Inflammatory macrophage treated with lipopolysaccharide for 1 hour (primary cell): ENCODE measurements at places on chromosomes 13 and 19.

- no peak for DNase-seq
Observed at GRCh38 chr13:49424011-49424560, 19.8 kb downstream of the CAB39L start.

- DNase-seq, result no peak
Observed at GRCh38 chr19:17095141-17095919, 19.8 kb downstream of the MYO9B start.

DNA sequence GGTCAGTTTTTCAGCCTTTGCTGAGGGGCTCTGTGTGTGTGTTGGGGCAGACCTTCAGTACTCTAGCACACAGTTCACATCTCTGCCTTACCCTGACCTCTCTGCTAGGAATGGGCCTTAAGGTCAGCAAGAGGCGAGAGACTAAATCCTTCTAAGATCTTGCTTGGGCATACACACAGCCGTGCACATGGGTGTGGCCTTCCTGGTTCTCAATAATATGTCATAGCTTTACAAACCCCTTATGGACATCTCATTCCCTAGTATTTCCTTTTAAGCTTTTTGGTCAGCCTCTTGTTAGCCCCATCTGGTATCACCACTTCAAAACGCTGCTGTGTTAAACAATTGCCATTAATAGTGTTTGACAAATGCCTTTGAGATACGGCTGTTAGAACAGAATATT is 69.4 kb upstream of the SPATA13 start:
- no peak for DNase-seq

- peak; percentile 51 for DNase-seq
Observed at GRCh38 chr19:41876847-41877832, at the start of gene CD79A. Gene CD79A, plus strand, starts transcription at chr19:41877279. Its CDS starts 26 bp downstream, at chr19:41877305.

GRCh38 chr13:62625214-62625881 is 1209.7 kb upstream of the PCDH20 start:
- DNase-seq, result no peak

GRCh38 chr13:102484329-102484728 is 82.5 kb upstream of the FGF14 start:
- no peak for DNase-seq

GRCh38 chr19:15702534-15702930 is 25.3 kb upstream of the OR10H2 start:
- peak; percentile 36 for DNase-seq

GRCh38 chr19:40596608-40597328 is 4.4 kb upstream of the LTBP4 start:
- DNase-seq, result peak; percentile 28

- DNase-seq, result no peak
Observed at GRCh38 chr19:30297969-30298368, 74.2 kb upstream of the ZNF536 start.

DNA sequence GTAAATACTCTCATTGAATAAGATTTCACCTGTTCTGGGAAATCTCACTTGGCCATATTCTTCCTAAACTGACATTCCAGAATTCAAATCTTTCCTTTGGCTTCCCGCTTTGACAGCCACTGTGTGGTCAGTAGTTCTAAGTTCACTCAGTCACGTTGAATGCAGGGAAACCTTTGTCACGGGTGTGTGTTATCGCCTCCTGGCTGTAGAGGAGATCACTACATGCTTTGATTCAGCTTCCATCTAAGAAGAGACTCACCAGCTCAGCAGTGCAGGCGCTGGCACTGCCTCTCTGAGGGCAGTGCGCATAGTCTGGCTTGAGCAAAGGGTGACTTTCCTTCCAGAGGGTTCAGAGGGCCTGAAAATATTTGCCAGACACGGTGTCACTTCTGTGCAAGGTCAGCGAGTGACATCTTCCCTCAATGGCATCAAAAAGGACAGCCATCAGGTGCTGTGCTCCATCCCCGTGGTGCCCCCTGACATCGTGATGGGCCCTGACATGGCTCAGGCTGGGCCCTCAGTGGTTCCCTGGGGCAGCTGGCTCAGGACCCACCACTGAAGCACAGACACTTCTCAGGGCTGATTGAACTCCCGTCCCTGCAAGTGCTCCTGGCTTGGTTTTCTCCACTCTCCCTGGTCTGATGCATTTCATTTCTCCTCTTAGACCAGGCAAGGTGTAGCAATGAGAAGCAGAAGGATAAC is 635.4 kb upstream of the ARGLU1 start:
- no peak for DNase-seq

DNA sequence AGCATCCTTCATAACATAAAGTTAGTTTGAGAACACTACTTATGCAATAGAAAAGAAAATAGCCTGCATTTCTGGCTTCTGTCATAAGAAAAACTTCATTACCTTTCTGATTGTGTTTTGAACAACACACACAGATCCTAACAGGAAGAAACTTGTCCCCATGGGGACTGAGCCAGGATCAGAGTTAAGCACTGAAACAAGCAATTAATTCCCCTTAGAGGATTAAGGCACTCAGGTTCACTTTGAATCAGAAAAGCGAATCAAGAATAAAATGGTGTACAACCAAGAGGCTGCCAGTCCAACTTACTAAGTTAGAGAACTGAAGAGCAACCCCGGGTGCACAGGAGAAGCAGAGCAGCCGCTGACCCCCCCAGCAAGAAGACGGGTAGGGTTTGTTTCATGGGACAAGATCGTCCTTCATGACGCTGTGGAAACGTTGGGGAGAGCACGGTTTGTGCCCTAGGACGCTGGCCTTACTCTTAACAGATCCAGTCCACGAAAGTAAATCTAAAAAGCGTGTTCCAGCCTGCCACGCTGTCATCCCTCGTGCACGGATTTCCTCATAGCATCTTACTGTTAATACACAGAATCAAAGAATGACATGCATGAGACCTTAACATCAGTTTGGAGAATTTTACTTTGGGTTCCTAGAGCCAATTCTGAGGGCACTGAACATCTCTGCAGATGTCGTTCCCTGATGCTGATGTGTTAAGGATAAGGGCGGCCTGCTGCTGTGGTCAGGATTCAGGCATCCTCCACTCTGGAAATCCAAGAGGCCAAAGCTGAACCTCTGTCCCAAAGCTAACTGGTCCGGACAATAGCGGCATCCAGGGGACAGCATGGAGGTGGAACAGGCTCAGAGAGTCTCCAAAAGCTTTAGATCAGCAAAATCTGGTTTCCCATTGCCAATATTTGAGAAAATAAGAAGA is 46.4 kb downstream of the GGACT start:
- DNase-seq, result no peak

DNA sequence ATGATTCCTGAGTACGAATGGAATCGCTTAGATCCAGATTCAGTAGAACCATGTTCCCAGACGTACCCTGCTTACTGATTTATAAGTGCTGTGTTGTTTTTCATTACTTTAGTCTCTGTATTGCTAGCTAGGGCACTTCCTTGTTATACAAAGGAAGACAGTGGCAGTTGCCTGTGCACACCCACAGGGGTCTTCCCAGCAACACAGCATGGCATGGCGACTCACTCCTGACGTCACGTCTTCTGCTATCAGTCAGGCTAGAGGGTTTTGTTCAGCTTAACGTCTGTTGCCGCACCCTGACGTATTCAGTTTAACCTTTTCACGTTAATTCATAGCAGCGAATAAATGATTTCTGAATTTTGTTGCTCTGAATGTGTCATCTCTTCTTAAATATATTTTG is 295.1 kb downstream of the MYO16 start:
- DNase-seq, result no peak

- peak; percentile 44 for DNase-seq
Observed at GRCh38 chr13:25292301-25292700, 5.0 kb upstream of the MTMR6 start.

DNA sequence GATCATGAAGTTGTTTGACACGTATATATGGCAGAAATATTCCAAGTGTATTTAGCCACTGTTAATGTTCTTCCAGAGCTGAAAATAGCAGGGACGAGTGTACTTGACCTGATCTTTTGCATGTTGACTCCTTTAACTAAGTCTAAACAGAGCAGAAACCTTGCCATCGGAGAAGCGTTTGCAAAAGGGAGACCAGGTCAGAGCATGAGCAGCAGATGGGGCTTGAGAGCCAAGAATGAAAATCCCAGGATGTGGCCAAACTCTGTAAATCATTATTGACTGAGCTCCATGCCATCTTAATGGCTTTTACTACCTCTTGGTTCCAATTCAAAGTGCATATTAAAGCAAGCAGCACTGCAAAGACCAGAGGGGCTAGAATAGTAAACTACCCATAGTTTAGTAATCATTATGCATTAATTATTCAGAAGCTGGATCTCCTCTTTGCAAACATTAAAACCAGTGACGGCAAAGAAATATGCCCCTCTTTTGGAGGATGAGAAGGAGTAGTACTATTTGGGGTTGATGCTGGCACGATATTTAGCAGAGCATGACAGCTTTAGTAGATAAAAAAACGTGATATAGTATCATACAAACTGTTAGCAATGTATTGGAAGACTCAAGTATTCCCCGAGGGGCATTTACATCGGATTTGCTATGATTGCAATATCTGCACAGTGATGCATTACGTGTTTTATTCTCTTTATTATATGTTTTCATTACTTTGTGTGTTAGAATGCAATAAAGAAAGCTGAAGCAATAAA is 55.7 kb downstream of the FAM216B start:
- DNase-seq, result no peak

- no peak for DNase-seq
Observed at GRCh38 chr19:51226067-51226466, 1.2 kb downstream of the CD33 start.

DNA sequence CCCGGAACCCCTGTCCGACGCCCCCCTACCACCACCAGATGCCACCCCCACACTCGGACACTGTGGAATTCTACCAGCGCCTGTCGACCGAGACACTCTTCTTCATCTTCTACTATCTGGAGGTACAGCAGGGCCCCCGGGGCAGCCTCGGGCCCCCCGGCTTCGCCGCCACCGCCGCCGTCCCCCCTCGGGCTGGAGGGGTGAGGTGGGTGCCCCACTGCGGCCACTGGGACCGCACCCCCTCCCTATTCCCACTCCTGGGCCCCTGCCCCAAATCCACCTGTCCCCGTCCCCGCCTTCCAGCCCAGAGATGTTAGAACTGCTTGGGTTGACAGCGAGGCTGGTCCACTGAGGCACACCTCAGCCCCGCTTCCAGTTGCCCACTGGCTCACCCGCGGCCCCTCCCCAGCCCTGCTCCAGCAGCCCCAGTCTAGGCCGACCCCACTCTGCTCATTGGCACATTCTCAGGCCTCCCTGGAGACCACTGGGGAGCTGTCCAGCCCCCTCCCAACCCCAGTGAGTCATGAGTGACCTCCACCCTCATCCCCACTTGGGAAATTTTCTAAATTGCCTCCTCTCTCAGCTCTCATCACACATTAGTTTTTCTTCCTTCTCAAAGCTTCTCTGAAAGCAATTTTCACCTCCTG is 6.5 kb downstream of the LENG1 start:
- DNase-seq, result no peak

- no peak for DNase-seq
Observed at GRCh38 chr13:34657716-34658115, 284.4 kb upstream of the NBEA start.

- no peak for DNase-seq
Observed at GRCh38 chr13:97140611-97141010, 81.5 kb upstream of the MBNL2 start.

GRCh38 chr19:48818234-48818820 is 7.5 kb upstream of the BCAT2 start:
- no peak for DNase-seq

- no peak for DNase-seq
Observed at GRCh38 chr13:71306821-71307220, 560.2 kb downstream of the DACH1 start.

GRCh38 chr19:30113186-30113585 is 171.1 kb downstream of the URI1 start:
- DNase-seq, result no peak

GRCh38 chr13:94224670-94225069 is 254.8 kb downstream of the DCT start:
- DNase-seq, result no peak

- no peak for DNase-seq
Observed at GRCh38 chr19:13020002-13020414, 24.7 kb downstream of the NFIX start.

DNA sequence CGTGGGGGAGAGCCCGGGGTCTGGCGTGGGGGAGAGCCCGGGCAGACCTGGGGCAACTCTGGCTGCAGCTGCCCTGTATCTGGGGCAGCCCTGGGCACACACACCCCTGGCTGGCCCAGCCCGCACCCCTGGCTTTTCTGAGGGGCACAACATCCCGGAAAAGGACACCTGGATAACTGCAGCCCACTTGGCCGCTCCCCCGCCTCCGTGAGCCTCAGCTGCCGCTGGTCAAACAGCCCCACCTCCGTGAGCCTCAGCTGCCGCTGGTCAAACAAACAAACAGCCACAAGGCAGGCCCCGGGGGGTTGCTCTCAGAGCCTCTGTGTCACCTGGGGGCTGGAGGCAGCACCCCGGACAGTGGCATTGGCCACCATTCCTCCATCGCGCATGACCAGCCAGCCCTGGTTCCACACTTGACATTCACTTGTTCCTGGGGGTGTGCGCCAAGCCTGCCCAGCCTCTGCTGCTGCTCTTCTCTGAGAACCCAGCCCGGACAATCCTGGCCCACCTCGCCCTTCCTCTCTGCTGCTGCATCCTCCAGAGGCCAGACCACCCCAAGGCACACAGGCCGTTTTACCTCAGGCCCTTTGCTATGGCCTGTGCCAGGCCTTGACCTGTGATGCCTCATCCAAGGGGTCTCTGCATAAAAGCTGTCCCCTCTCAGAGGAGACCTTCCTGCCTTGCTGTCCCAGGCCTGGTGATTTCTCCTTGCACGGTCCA is 19.9 kb downstream of the CEBPG start:
- DNase-seq, result no peak

- no peak for DNase-seq
Observed at GRCh38 chr13:42883142-42883541, 101.8 kb downstream of the FAM216B start.

DNA sequence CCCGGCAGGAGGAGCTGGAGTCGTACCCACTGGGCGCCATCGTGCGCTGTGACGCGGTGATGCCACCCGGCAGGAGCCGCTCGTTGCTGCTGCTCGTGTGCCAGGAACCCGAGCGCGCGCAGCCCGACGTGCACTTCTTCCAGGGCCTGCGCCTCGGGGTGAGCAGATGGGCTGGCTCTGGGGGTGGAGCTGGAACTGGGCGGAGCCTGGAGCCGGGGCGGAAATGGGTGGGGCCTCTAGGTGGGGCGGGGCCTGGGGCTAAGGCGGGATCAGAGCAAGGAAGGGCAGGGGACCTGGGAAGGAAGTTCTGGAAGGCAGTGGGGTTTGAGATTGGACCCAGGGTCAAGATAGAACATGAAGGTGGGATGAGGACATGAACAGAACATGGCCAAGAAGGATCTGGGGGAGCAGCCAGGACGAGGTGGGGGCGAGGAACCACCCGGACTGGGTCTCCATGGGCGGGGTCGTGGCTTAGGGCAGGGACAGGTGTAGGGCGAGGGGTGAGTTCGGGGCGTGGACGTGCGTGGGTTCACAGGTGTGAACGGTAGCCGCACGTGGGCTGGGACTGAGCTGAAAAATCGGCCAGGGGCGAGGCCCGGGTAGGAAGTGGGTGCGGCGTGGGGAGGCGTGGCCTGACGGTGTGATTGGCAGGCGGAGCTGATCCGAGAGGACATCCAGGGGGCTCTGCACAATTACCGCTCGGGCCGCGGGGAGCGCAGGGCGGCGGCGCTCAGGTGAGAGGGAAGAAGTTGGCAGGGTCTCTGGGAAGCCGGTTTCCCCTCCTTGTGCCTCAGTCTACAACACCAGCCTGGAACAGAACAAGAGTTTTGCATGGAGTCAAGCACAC is 4.7 kb downstream of the EPS8L1 start:
- peak; percentile 89 for DNase-seq
